ENCODE measurements at places on chromosomes 6 and 20.

GRCh38 chr20:49799698-49800097 lies 12.9 kb upstream of the SLC9A8 start:
- DNase-seq, result no peak

GRCh38 chr6:68754681-68755213 lies 119.7 kb downstream of the ADGRB3 start:
- DNase-seq, result no peak

GRCh38 chr6:27582928-27583725 lies 110.2 kb upstream of the ZNF184 start:
- DNase-seq, result no peak

GRCh38 chr6:1385129-1386037 lies 4.0 kb upstream of the FOXF2 start:
- no peak for DNase-seq

- no peak for DNase-seq
Measured at GRCh38 chr20:38109591-38110524, 55.2 kb downstream of the TGM2 start.

GRCh38 chr6:160221918-160222317 lies 36.7 kb downstream of the SLC22A2 start:
- no peak for DNase-seq

- no peak for DNase-seq
Measured at GRCh38 chr6:3808759-3809514, 40.2 kb upstream of the FAM50B start.

GRCh38 chr6:32945108-32945760 lies 4.4 kb upstream of the HLA-DMB start:
- no peak for DNase-seq

- DNase-seq, result no peak
Measured at GRCh38 chr6:31737315-31737990, 1.1 kb upstream of the CLIC1 start.

DNA sequence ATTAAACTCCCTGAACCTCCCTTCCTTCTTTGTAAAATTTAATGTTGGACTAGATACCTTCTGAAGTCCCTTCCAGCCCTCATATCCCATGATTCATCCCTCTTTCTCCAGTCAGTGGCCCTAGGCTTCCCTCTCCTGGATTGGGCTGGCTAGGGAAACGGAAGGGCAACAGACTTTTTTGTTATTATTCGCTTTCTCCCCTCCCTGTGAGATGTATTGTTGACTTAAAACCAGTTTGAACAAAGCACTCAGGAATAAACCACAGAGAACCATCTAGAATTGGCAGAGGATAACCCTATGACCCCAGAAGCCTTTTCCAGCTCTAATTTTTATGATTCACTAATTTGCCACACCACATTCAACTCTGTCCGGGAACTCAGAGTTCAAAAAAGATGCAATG lies 239.7 kb upstream of the SUPT3H start:
- DNase-seq, result no peak

DNA sequence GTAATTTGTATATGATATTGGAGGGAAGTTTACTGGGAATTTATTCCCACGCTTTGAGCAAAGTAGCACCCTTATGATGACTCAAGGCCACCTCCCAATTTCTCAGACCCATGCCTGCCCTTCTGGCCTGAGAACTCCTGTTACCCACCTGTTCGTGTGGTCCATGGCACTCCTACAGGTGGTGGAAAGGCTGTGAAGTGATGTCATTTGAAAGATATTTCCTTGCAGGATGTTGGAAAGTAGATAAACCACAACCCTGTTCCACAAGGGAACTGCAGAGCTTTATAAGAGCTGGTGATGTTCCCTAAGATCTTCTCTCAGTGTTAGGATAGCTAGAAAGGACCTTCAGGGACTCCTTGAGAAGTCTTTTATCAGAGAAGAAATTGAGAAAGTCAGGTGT lies 70.5 kb downstream of the ADGRG6 start:
- no peak for DNase-seq

- DNase-seq, result no peak
Measured at GRCh38 chr6:123053602-123054225, 57.7 kb downstream of the CLVS2 start.

- no peak for DNase-seq
Measured at GRCh38 chr20:33130568-33131061, 37.3 kb upstream of the BPIFA2 start.

- DNase-seq, result no peak
Measured at GRCh38 chr20:10329387-10330005, 104.5 kb downstream of the MKKS start.

GRCh38 chr6:152598901-152599537 lies 38.1 kb downstream of the SYNE1 start:
- no peak for DNase-seq

DNA sequence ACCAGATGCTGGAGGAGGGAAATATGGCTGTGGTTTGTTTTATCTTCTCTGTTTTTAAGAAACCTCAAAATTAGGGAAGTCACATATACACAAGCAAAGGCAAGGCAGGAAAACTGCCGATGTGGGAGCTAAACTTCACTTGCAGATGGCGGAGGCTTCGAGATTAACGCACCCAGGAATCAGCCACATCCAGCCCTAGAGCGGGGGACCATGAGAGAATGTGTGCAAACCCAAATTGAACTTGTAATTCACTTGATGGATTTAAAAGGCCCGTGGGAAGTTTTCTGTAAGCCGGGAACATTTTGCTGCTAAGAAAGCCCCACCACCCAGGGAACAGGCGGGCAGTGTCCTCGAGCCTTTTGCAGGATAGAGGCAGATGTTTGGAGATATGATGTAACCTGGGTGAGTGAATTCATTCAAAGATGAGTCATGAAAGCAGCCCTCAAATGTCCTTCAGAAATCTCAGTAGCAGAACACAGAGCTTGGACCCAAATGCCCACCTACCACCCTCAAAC lies 39.9 kb downstream of the PREX1 start:
- DNase-seq, result no peak
